ENCODE measurements at places on chromosomes 1 and 21. TPM values are rescaled to one million over a fixed set of nuclear protein-coding genes. Genes with fewer than 3 reads are reported as not detected.

- no peak for DNase-seq
Measured at GRCh38 chr1:48414264-48414663, 57.7 kb downstream of the SPATA6 start.

Gene FAM163A
- total RNA-seq, result 0.56 TPM

- no peak for DNase-seq
Measured at GRCh38 chr1:168976267-168976666, 130.2 kb upstream of the ATP1B1 start.

Gene KPRP
- not detected for total RNA-seq

- no peak for DNase-seq
Measured at GRCh38 chr1:48645883-48646282, 130.8 kb downstream of the BEND5 start.

DNA sequence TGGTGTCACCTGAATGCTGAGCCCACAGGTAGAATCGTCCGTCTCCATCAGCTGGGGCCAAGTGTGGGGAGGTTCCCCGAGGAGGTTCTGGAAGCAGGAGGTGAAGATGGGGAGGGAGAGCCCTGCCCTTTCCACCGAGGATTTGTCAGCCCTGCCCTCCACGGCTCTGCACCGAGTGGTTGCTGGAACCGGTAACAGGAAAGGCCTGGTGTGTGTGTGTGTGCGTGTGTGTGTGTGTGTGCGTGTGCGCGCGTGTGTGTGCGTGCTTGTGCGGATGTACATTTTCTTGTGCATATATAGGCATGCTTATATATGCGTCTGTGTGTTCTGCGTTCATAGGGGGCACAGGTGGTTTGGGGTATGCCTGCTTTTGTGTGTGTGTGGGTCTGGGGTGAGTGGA lies 3.5 kb downstream of the NBL1 start:
- no peak for DNase-seq

DNA sequence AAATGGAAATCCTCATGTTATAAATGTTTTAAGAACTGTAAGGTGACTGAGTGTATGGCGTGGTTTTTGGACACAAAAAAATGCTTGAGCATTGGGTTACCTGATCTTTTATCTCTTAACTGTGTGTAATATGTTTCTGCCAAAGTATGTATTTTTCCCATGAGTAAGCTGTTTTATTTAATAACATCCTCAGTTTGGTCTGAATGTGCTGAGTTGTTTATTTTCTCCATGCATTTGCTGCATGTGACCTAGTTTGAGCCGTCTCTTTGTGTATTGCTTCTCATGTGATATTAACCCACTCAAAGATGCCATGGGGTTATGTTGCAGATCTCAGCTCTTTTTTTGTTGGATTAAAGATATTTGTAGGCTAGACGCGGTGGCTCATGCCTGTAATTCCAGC lies 6.1 kb upstream of the LYPLA2 start:
- no peak for DNase-seq

- DNase-seq, result no peak
Measured at GRCh38 chr1:234730770-234731568, 121.0 kb upstream of the IRF2BP2 start.

- DNase-seq, result no peak
Measured at GRCh38 chr1:64884261-64885040, 81.9 kb downstream of the JAK1 start.

- no peak for DNase-seq
Measured at GRCh38 chr1:30756206-30756544, 1.4 kb downstream of the LAPTM5 start.

DNA sequence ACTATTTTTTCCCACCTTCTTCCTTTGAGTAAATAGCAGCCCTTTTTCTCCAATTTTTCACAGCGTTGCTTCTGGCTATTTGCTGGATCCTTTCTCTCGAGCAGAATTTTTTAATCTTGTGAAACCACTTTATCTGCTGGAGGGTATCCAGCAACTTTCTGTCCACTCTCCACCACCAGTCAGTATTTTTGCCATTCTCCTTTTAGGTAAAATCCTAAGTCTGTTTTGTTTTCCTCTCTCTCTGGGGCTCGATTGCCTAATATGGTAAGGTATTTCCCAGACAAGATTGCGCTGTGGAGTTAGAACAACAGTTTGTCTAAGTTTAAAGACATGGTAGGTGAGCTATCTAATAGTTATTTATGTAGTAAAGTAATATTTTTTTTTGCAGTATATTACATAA lies 156.9 kb downstream of the PPP1R12B start:
- DNase-seq, result no peak

DNA sequence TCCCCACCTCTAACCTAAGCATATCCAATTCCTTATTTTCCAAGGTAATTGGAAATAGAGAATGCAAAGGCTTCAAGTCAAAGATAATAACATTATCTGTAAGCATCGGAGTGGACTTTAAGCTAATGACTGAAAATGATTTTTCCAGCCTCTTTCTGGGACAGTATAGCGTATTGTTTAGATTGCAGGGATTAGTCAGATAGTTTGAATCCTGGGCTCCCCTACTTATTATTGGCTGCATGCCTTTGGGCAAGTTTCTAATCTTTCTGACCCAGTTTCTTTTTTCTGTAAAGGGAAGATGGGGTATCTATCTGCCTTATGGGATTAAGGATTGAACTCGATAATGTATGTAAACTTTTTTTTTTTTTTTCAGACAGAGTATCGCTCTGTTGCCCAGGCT lies 1.5 kb upstream of the CDC20 start:
- DNase-seq, result no peak

Gene LMNA
- 288 TPM for total RNA-seq

Gene ZNF436
- 19.9 TPM for total RNA-seq

DNA sequence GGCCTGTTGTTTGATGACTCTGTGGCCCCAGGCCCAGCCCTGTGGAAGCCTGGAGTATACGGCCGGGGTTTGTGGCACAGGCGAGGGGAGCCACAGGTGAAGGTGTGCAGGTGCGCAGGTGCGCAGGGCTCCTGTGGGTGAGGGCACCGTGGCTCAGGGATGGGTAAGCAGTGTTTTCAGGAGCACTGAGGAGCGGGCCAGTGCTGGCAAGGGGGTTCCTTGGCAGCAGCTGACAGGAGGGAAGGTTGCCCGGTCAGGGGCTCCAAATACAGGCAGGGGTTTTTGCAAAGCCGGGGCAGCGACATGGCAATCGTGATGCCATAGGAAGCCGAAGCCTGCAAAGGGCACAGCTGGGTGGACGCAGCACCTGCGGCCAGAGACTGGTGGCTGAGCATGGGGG lies 20.7 kb downstream of the AGPAT3 start:
- no peak for DNase-seq

- DNase-seq, result no peak
Measured at GRCh38 chr21:43268086-43268803, 99.4 kb downstream of the CRYAA start.

DNA sequence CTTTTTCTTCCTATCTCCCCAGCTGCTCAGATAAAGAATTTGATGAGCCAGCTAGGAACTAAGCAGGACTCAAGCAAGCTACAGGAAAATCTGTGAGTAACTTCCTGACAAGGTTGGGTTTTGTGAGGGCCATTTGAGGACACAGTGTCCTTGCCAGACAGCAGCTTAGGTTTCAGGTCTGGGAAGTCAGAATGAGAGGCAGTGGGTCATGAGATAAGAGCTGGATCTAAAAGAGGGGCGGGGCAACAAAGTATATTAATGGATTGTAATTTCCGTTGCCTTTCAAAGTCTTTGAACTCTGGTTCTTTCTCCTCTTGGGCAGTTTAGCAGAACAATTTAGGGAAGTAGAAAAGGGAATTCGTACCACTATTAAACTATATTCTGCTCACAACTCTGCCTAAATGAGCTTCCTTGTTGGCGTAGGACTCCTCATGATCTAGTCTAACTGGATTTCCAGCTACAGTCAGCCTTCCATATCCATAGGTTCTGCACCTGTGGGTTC lies 16.6 kb downstream of the STX12 start:
- no peak for DNase-seq

Gene CDA
- total RNA-seq, result 13.2 TPM

GRCh38 chr1:58950897-58951296 lies 167.1 kb upstream of the JUN start:
- DNase-seq, result no peak

DNA sequence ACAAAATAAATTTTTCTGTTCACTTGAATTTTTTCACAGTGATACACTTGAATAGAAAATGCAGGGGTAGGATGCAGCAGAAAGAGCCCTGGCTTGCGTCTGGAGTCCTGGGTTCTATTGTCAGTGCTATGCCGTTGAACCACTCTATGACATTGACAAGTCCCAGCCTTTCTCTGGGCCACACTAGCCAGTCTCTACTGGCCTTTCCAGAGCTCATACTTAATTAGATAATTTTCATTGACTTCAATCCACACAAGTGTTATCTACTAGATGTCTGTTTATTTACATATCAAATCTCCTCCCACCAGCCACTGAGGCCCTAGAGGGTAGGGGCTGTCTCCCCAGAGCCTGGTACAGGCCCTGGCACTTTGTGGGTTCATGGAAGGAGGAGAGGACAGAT lies 15.5 kb upstream of the CELA3B start:
- DNase-seq, result no peak

Gene CFAP74
- 0.24 TPM for total RNA-seq

DNA sequence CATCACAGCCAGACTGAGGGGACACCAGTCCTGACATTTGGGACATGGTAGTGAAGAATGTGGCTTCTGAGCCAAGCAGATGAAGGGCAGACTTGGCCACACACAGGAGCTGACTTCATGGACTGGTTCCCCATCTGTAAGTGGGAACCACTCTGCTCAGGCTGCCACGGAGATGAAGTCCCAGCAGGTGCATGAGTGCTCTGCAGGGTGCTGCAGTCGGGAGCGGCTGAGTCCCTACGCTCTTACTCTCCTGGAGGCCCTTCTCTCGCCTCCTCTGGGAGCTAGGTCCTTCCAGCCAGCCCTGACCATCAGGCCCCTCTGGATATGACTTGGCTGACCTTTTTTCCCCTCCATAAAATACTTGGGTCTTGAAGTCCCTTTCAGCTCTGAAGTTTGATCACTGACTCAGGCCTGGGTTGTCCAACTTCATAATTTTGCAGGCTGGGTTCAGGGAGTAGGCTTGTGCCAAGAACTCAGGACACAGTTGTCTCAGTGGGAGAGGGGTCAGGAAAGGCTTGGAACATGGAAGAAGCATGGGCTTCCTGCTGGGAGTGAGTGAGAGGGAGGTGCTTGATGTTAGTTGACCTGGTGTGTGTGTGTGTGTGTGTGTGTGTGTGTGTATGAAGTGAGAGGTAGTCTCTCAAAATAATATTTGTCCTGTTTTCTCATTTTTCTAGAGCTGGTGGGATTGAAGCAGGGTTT lies 21.0 kb upstream of the EPS8L3 start:
- DNase-seq, result no peak

DNA sequence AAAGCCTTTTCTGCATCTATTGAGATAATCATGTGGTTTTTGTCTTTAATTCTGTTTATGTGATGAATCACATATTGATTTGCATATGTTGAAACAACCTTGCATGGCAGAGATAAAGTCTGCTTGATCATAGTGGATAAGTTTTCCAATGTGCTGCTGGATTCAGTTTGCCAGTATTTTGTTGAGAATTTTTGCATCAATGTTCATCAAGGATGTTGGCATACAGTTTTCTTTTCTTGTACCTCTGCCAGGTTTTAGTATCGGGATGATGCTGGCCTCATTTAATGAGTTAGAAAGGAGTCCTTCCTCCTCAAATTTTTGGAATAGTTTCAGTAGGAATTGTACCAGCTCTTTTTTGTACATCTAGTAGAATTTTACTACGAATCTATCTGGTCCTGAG lies 55.0 kb downstream of the COL24A1 start:
- no peak for DNase-seq

Gene PRKAA2
- 2.1 TPM for total RNA-seq

- no peak for DNase-seq
Measured at GRCh38 chr1:57741521-57741920, 317.7 kb upstream of the DAB1 start.

- no peak for DNase-seq
Measured at GRCh38 chr21:29323189-29323588, 24.5 kb downstream of the BACH1 start.

Gene TRIM46
- total RNA-seq, result 0.36 TPM

Gene MMP23B
- total RNA-seq, result 17.8 TPM

Gene IL19
- 0.60 TPM for total RNA-seq

GRCh38 chr1:90745972-90746371 lies 28.9 kb upstream of the BARHL2 start:
- no peak for DNase-seq

DNA sequence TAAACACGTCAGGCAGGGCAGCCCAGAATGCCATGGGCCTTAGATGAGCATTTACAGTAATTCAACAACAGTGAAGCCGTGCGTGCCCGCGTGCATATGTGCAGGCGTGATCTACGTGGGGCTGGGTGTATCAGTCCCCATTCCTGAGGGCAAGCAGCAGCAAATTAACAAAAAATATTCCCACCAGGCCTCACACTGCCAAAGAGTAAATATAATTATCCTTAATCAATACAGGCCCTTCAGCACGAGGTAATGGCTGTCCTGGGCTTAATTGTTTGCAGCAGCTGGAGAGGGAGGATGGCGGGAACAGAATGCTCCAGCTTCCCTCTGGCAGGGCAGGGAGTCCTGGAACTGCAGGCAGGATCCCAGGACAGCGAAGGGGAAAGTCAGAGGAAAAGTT lies 91.8 kb downstream of the DDX20 start:
- no peak for DNase-seq

DNA sequence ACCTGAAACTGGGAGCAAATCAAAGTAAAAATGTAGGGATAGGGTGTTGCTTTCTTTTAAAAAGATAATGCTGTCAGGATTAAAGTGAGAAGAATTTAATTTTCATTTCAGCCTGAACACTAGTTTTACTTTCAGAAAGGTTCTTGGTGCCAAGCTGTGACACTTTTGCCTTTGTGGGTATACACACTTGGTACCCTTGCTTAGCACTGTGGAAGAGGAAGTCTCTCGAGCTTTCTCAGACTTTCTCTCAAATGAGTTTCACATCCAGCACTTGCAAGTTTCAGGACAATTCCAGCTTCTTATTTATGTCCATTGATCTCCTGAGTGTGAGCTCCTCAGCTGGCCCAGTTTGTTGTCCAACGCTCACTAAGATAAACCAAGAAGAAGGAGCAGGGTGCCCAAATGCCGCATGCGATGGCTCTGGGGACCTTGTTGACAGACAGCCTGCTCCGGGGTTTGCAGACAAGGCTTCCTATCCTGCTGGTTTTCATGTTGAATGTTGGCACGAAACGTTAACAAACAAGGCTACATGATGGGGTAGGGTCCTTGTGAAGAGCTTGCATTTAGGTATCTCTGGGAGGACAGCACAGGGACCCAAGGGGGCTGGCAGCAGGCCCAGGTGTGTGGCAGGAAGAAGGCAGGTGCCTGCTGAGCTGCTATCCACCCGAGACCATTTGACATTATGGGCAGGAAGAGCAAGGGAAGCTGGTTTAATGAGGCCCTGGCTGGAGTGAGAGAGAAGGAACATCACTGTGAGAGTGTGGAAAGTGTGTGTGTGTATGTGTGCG lies 79.7 kb downstream of the POFUT2 start:
- no peak for DNase-seq

- DNase-seq, result no peak
Measured at GRCh38 chr1:58062635-58063034, 483.9 kb downstream of the OMA1 start.

Gene ARHGEF19
- total RNA-seq, result 10.6 TPM

Gene CA6
- not detected for total RNA-seq

- no peak for DNase-seq
Measured at GRCh38 chr1:51679435-51679834, 62.5 kb downstream of the OSBPL9 start.

Gene LRRC53
- not detected for total RNA-seq

- DNase-seq, result no peak
Measured at GRCh38 chr1:231419147-231419546, 2.9 kb downstream of the EGLN1 start.
